ENCODE measurements at places on chromosomes 6 and 20.

DNA sequence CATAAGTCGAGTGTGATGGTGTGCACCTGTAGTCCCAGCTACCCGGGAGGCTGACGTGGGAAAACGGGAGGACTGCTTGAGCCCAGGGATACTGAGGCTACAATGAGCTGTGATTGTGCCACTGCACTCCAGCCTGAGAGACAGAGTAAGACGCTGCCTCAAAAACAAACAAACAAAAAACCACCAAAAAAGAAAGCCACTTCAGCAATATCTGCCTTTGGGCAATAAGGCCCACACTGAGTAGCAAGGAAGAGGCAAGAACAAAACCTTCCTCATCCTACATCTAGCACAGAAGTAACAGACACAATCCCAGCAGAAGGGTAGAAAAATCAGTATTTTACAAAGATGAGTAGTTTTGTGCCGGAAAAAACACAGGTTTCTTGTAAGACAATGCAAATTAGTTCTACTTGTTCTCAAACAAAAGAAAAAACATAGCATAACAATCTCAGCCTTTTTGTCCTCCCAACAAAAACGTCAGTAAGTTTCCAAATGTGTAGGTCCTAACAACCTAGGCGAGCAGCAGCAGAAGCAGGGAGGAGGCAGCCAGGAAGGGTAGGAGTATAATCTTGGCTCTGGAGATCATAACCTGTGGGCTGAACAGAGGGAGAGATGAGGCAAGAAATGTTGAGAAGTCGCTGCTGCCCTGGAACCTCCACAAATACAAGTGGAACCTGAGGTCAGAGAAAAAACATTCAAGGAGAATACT lies 5.7 kb downstream of the PPP1R10 start:
- DNase-seq = no peak

- no peak for DNase-seq
Measured at GRCh38 chr6:50062051-50062450, 12.3 kb upstream of the DEFB112 start.

DNA sequence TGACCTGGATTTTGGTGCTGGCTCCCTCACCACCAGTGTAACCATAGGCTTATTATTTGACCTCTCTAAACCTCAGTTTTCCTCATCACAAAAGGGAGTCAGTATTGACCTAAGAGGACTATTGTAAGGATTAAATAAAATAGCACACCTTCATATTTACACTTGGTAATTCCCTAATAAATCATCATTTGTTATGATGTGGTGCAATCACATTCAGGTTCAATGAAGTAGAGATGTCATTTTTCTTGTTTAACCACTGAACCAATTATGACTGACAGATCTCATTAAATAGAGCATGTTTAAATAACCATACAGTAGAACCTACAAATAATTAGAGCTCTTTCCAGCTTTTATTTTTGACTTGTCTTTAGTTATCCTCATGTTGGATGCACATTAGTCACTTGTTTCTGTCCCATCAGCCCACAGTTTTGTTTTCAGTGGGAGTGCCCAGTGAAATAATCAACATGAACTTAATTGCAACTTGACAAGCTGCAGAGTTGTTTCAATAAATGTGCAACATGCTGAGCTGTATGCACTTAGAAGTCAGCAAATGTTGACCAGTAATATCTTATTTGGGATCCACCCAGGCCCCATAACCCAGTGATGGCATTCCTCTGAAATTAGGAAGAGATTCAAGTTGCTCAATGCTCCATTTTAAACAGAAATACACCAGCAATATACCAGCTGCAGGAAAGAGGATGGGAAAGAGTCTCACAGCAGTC lies 451.7 kb upstream of the MARCKS start:
- DNase-seq = no peak

GRCh38 chr6:168105813-168106632 lies 27.0 kb upstream of the FRMD1 start:
- DNase-seq = no peak

DNA sequence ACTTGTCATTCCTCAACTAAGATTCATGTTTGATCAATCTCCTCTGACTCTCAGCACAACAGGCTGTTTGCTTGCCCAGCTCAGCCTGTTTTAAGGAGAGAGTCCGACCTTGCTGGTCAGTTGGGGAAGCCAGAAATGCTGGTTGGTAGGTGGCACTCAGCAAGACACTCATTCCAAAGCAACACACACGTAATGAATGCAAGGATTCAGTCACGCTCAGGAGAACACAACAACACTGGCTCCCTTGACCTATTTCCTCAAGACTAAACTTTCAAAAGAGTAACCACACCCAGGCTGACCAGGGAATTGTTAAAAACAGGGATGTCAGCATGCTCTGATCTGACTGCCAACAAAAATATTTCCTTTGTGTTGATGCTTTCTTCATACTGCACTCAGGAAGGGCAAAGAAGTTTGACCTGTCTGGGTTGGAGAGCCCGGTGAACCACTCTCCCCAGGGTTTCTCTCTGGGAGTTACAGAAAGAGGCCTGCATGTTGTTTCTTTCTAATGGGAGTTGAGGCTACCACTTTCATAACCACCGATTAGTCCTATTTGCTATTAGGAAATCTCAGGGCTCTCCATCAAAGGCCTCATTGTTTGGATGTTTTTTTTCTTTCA lies 25.6 kb upstream of the PREP start:
- DNase-seq = peak; percentile 47

- no peak for DNase-seq
Measured at GRCh38 chr6:43393602-43394001, 24.2 kb upstream of the ZNF318 start.

GRCh38 chr6:16331384-16332174 lies 93.2 kb downstream of the GMPR start:
- peak; percentile 79 for DNase-seq

GRCh38 chr6:118494091-118494490 lies 54.0 kb upstream of the PLN start:
- peak; percentile 78 for DNase-seq

DNA sequence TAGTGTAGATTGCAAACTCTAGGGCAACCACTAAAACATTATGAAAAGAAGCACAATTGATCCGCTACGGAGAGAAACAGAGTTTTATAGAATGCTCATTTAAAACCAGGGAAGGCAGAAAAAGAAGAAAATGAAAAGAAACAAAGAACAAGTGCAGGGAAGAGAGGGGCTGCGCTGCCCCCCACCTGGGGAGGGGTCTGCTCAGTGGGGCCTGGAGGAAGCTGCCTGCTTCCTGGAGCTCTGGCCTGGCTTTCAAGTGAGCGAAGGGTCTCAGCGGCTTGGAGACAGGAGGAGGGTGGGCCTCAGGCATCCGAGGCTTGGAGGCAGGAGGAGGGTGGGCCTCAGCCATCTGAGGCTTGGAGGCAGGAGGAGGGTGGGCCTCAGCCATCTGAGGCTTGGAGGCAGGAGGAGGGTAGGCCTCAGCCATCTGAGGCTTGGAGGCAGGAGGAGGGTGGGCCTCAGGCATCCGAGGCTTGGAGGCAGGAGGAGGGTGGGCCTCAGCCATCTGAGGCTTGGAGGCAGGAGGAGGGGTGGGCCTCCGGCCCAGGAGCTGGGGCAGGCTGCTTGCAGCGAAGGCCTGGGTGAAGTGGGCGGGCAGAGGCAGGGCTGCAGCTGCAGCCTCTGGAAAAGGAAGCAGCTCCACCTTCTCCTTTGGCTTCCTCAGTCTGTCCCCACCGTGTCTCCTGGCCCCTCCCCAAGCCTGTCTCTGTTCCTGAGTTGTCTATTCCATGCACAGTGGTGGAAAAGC lies 406.3 kb downstream of the TAF4 start:
- no peak for DNase-seq

DNA sequence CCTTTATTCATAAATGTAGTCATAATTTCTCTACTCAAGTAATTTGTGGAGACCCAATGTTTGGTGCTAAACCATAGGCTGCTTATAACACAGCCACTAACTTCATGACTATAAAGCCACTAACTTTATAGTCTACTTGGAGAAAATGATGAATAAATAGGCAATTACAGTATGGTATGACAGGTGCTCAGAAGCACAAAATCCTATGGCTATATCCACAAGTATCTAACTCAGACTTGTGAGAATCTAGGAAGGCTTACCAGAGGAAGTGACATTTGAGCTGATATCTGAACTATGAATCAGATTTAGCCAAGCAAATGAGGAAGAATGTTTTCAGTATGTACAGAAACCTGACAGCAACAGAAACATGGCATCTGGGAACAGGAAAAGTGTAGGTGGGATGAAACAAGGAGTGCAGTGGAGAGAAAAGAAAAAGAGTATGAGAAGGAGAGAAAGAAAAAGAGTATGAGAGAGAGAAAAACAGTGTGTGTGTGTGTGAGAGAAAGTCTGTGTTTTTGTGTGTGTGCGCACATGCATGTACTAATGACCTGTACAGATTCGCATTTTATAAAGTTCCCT lies 59.9 kb downstream of the REV3L start:
- DNase-seq = no peak

DNA sequence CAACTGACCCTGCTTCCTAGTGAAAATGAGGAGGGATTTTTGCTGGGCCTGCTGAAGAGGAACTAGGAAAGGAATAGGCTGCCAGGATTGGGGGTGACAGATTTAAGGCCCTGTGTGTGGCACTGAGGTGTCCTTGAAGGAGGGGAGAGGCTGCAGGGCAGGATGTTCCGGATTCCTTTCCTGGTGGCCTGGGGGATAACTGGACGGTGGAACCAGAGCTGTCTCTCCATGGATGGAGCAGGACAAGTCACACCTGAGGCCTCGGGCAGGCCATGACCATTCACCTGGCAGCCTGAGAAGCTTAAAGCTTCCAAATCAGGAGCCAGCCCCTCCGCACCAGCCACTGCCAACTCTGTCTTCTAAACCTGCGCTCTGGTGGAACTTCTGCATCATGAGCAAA lies 56.0 kb upstream of the SLC22A23 start:
- no peak for DNase-seq

DNA sequence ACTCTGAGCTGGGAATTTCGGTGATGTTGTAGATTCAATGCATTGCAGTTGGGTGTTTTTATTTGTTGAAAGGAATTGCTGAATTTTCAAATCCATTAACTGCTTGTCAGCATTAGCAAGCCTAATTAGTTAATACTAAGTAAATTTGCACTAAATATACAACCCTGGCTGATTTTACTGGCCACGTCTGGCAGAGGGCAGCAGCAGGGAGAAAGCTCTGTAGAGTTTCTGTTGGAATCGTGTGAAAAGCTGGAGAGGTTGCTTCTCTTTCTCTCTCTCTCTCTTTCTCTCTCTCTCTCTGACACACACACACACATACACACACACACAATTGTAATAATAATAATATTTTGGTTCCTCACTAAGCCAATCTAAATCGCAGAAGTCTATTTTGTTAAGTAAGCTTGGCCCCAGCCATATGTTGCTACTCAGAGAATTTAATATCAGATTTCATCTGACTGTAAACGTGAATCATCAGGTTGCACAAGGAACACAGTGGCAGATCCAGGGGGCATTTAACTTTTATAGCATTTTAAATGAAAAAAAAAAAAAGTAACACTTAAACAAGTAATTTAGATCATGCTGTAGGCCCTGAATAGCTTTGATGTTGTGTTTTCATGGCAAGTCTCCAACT lies 289.5 kb downstream of the ESR1 start:
- DNase-seq = peak; percentile 90

DNA sequence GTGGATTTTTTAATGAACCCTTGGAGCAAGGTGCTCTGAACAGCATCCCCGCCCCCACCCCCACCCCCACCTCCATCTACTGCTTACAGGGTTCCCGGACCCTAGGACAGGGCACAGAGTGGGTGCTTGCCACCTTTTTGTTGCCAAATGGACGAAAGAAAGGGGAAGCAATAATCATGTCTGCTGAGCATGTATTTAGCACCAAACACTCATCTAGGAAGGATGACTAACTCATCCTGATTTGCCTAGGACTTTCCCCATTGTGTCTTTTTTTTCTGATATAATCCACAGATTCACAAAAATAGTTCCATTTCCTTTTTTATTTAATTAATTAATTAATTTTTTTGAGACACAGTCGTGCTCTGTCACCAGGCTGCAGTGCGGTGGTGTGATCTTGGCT lies 1.2 kb upstream of the PLTP start:
- no peak for DNase-seq

DNA sequence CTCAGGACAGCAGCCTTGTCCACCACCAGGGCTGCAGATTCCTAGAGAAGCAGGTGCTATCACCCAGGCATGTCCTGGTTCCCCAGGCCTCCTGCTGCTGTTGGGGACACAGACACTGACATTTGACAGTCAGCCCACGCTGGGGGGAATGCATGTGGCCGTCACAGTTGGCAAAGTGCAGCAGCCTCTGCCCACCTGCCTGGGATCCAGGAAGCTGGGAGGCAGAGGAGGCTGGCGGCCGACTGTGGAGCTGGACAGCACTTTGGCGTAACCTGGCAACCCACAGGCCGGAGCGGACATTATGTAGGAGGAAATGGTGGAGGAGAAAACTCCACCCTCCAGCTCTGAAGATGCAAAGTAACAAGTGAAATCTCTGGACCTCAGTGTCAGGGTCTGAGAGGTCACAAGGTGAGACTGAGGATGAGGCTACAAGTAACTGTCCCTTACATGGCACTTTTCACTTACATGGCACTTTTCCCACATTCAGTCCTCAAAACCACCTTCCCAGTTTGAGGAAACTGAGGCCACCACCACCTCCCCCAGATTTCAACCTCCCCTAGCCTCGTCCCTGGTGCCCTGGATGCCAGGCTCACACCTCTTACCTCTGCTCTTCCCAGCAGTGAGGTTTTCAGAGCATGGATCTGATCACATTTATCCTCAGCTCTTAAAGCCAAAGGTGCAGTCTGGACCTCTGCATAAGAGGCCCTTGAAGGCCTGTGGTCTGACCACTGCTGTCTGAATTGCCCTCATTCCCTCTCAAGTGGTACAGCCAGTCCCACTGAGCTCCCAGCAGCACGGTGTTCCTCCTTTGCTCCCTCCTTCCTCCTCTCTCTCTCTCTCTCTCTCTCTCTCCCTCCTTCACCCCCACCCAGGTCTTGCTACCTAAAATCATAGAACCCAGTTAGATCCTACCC lies 8.7 kb downstream of the MAP1LC3A start:
- no peak for DNase-seq

DNA sequence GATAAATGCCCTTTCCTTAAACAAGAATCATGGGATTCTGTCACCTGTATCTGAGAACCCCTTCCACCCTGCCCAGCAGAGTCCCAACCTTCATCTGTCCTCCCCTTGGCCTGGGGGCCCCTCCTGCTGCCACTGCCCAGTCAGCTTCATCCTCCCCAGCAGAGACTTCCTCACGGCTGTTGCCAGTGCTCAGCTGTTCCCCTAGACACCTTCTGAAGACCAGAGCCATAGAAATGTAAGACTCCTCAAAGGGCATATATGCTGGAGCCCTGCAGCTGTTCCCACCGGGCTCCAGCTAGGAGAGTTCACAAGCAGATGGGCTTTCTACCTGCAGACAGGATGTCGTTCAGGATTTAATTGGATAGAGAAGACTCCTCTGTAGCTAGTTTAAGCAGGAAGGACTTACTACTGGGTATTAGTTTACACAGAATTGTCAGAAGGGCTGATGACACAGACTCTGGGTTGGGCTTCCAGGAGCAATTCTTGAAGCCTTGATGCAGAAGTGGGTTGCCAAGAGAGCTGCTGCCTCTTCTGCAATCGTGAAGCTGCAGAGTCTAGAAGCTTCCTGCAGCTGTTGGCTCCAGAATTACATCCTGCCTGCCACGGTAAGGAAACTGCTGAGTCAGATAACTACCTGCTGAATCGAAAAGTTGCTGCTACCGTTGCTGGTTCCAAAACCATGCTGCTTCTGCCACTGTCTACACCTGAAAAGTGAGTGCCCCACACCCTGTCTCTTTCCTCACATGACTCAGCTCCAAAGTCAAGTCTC lies 57.1 kb upstream of the MLN start:
- peak; percentile 33 for DNase-seq

- DNase-seq = peak; percentile 84
Measured at GRCh38 chr6:127182501-127182900, 64.0 kb downstream of the RSPO3 start.

- peak; percentile 17 for DNase-seq
Measured at GRCh38 chr6:159461266-159461665, 231.8 kb downstream of the SOD2 start.

GRCh38 chr20:17693444-17694001 lies 6.2 kb upstream of the BANF2 start:
- no peak for DNase-seq
